Hematopoietic multipotent progenitor cell (in vitro differentiated cells): ENCODE measurements at places on chromosomes 2 and 18.

- no peak for DNase-seq
Measured at GRCh38 chr2:68236103-68236734, 16.1 kb downstream of the PPP3R1 start.

DNA sequence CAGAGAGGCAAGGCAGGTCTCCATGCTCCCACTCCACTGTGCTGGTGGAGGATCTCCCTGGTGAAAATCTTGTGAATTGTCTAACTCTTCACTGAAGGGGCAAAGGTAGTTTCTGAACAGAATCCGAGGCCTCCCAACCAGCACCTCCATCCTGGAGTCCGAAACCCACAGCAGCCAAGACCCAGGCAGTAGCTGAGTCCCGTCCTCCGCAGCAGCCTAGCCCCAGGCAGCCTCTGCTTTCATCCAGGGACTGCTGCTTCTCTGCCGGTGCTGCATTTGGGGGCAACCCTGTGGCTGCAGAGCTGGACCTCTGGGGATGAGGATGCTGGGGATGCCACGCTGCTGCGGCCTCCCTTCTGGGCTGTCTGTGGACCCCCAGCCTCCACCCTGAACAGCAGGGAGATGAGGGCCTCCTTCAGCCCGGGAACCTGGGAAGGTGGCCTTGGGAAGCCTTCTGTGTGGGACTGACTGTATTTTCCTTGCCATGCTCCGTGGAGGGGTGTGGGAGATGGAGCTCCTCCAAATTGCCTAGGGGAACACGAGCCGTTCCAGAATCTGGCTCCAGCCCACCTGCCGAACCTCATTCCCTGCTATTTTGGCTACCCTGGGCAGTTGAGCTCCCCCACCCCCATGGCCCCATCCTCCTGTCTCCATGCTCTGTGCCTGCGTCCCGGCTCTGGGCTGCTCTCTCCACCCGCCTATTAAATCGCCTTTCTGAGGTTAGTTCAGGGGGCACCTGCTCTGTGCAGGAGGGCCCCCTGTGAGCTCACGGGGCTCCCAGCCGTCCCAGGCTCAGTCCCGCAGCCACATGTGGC, 48.2 kb downstream of the GREB1 start:
- no peak for DNase-seq

- no peak for DNase-seq
Measured at GRCh38 chr18:50195689-50196088, 742 bp upstream of the MYO5B start.

DNA sequence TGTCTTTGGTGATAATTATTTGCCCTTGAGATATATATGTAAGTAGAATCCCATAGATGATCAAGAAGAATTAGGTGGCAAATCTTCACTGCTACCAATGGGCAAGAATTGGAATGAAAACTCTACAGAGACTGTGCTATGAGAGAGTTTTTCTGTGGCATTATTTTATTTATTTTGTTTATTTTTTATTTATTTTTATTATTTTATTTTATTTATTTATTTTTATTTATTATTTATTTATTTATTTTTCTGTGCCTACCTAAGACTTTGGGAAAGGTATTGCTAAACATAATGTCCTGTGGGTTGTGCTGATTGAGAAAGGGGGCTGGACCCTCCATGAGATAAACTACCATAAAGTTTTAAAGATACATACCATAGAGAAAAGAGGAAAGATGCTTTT, 16.6 kb upstream of the NR4A2 start:
- no peak for DNase-seq

DNA sequence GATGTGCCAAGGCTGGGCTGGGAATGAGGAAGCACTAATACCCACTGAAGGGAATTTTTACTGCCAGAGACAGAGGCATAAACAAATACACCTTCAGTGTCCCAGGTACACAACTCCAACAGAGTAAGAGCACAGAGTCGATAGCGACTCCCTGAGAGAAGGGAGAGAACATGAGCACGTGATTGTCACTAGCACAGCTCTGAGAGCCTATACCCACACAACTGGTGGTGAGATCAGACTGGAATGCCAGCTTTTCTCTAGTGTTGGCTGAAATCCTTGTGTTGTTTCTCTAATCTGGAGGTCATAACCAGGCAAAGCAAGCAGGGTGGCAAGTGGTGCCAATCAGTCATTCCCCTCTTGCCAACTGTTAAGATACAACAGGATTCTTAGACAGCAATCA, 377.2 kb downstream of the CNTNAP5 start:
- no peak for DNase-seq

DNA sequence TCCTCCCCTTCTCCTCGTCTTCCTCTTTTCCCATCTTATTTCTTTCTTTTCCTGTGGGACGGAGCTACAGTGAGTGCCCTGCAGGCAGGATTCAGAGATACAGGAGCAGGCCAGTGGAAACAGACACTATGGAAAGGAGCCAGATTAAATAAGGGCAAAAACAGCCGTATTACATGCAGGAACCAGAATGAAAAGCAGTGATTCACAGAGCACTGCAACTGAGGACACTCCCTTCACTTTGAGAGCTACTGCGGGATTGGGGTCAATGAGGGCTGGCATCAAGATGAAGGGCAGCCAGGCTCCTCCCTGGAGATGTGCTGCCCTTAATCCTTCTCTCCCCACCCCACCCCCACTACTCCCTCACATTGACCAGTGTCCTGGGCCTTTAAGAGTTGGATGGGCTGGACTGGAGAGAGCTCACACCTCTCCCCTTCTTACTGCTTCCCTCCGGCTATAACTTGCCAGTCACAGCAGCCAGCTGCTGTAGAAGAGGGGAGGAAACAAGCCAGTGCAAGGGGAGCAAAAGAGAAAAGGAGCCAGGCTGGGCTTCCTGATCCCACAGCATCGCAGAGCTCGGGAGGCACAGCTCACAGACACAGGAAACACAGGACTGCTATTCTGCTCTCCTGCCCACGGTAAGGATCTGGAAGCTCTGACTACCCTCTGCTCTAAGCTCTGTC, at the start of gene PLCD4:
Gene PLCD4 (plus strand): TSS at position 464 of the 680 bp plus-strand sequence. CDS start 7,841 bp downstream, outside the sequence.
- no peak for DNase-seq

DNA sequence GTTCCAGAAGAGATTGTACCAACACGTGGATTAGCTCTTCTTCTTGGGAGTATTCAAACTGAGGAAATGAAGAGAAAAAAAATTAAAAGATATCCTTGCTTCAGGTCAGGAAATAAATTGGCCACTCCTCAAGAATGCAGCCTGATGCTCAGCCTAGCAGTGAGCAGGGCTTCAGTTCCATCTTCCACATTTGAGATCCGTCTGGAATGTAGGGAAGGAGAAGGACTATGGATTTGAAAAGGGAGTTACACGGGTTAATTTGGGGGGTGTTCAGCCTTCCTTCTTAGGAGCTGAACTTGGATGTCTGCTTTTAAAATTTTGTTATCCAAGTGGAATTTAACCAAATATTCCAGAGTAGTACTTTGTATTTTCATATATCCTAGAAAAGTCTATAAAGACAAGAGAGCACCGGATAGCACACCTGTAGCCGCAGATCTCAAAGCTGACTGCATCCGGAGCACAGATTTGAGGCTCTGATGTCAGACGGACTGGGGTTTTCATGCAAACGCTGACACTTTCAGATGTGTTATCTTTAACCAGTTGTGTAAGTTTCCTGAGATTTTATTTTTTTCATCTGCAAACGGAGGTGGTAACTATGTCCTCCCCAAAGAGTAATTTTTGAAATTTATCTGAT, 99.3 kb downstream of the COPS8 start:
- DNase-seq: no peak

DNA sequence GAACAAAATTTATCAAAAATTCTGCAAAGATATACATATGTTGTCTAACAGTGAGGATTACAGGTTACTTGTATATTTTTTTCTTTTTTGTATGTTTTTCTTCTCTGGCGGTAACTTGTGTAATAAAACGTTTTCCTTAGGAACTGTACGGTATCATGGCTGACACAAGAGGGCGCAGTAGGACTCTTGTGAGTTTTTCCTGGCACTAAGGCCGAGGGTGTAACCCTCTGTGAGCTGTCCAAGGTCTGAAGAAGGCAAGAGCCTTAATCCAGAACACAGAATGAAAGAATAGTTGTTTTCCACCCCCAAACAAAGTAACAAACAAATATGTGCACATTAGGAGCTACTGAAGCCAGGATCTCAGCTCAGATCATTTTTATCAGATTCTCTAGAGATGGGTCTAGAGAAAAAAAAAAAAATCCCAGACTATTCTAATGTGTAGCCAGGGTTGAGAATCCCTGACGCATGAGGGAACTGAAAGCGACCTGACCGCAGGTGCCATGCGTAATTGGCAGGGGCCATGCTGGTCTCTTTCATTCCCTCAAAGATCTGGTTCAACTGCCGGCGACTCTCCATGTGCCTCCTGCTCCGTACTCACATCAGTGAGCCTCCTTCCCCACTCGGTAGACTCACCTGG, 27.0 kb downstream of the TMEM200C start:
- no peak for DNase-seq

GRCh38 chr2:121617042-121617599, 32.1 kb downstream of the CLASP1 start:
- DNase-seq: no peak

DNA sequence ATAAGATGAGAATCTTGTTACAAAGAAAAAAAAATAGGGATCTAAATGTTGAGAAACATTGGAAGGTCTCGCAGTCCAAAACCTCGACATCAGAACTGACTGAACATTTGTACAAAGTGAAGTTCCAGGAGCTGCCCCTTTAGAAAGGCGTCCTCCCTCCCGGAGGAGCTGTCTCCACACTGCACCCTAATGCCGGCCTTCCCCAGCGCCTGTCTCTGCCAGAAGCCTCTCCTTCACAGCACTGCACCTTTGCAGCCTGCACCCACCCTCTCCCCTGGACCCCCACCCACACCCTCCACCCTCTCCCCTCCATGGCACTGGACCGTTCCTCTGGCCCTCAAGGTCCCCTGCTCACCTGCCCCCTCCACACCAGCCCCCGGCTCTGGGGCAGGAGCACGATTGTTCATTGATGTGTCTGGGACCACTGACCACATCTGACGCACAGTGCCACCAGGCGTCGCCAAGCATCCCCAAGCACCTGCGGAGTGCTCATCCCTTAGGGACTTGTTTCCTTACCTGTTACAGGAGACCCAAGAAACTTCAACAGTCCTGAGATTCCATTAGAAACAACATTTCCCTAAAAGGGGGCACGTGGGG, 90.3 kb upstream of the SNTG2 start:
- no peak for DNase-seq

GRCh38 chr2:58638256-58638805, 397.2 kb upstream of the FANCL start:
- DNase-seq: no peak

DNA sequence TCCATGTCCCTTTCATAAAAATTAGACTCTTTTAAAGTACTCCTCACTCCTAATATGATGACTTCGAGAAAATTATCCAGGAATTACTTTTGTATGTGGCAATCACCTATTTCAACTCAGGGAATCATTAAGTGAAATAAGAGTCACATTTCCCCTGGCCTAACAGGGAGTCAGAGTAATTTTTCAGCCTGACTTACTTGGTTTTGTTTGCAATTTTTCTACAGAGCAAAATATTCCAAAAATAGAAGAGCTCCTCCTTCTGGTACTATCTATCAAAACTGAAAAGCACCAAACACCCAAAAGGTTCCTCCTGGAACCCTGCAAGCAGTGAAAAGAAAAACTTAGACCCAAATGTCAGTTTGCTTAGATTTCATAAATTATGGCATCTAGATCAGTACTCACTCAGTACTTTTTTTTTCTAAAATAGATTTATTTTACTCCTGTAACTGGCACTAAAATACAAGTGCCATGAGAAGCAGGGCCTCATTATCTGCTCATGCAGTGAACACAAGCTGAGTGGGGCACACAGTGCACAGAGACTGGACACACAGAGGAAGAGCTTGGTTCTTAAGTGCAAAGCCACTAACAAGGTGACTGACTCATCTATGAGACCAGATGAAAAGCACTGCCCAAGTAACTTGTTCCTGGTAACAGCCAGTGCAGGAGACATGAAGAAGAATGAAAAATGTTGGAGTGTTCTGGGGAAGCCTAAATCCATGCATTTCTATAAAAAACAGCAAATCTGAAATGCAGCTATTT, 28.7 kb downstream of the ACAA2 start:
- no peak for DNase-seq

- no peak for DNase-seq
Measured at GRCh38 chr2:19987936-19988335, 2.0 kb downstream of the WDR35 start.

DNA sequence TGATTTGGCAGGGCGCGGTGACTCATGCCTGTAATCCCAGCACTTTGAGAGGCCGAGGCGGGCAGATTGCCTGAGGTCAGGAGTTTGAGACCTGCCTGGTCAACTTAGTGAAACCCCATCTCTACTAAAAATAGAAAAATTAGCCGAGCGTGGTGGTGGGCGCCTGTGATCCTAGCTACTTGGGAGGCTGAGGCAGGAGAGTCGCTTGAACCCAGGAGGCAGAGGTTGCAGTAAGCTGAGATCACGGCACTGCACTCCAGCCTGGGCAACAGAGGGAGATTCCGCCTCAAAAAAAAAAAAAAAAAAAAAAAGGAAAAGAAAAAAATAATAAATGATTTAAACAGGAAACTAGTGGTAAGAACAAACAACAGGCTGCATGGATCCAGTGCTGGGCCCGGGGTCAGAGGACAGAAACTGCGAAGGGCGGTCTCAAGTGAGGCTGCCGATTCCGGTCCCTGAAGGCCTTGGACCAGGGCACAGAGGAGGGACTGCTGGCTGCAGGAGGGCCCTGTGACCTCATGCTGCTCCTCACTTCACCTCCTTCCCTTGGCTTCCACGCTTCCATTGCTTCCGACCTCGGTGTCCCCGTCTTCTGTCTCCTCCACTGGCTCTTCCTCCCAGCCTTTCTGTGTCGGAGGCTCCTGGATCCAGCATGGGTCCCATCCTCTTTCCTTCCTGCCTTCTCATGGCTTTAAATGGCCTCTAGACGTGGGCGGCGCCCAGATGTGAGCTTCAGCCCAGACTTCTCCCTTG, 2.1 kb upstream of the GRHL1 start:
- no peak for DNase-seq

GRCh38 chr18:48409591-48410094, 460 bp upstream of the ZBTB7C start:
- DNase-seq: no peak

DNA sequence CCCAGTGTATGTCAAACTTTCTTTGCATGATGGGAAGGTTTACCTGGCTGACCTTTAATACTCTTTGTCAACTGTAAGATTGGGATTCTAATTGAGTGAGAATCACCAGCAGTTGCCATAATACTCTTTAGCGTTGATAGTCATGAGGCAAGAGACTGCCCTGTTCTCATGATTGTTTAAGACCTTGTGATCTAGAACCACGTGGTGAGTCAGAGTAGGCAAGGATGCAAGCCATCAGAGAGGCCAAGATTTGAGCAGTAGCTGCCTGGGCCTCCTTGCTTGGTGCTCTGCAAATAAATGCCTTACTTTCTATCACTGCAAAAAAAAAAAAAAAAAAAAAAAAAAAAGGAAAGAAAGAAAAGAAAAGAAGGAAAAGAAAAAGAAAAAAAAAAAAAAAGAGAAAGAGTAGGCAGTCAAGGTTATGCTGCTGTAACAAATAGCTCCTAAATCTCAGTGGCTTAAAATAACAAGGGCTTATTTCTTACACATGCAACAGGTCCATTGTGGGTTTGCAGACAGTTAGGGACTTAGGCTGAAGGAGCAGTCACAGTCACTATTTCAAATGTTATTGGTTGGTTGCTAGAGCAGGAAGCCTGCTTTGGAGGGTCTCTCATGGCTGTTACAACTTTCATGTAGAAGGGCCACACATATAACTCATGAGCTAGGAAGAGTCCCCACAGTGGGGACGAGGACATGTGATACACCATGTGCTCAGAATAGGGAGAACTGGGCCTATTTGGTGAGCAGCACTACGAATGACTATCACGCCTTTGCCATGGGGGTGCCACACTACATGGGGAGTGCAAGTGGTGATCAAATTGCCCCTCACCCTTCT, 21.7 kb downstream of the IL1R2 start:
- no peak for DNase-seq
